ENCODE measurements at places on chromosomes 11 and 22.
A peak's percentile ranks its signal among the peaks of the same experiment; 100 is the strongest.

- no peak for DNase-seq
Observed at GRCh38 chr11:6283453-6284023, 23.9 kb downstream of the CCKBR start.

DNA sequence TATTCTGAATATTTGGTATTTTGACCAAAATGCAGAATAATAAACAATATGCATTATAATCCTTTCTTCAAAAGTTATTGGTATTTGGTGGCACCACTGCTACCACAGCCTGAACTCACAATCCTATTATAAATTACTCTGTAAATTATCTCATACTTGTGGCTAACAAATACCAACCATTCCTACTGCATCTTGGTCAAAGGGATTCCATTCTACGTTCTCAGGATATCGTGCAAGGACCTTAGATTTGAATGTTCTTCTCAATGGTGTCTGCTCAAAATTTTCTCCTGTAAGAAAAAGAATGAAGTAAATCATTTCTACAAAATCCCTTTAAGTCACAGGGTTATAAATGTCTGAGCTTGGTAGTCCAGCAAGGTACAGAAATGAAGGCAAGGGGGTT lies 58.7 kb downstream of the DENND5A start:
- no peak for DNase-seq

- peak; percentile 67 for DNase-seq
Observed at GRCh38 chr11:125886997-125887372, 483 bp upstream of the HYLS1 start.

DNA sequence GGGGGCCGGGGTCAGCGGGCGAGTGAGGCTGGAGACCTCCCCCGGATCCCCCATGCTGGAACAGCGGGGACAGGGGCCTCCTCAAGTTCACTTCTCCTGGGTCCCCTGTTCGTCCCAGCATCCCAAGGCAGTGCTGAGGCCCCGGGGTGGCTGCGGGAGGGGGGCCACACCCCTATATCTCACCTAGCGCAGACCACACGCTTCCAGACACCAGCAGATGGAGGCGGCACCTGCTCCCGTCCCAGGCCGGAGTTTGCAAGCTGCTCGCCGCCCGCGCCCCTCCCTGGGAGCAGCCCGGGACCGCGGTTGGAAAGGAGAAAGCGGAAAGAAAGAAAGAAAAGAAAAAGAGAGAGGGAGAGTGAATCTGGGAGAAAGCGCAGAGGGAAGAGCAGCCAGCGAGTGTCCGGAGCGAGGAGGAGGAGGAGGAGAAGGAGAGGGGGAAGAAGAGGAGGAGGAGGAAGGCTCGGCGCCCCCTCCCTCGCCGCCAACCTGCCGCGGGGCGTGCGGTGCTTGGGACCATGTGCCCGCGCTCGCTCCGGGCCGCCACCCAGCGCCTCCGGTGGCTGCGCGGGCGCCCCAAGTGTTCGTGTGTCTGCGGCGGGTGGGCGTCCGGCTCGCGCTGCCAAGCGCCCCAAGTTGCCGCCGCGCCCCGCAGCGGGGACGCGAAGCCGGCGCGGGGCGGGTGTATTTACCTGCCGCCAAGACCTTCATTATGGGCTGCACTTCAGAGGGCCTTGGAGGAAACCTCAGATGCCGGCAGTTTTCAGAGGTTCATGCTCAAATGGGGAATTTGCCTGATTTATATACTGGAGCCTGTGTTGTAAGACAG lies at the start of gene LIF:
LIF (minus strand) TSS at position 775 of the 829 bp plus-strand sequence; CDS start at position 711, 64 bp downstream.
- no peak for DNase-seq

DNA sequence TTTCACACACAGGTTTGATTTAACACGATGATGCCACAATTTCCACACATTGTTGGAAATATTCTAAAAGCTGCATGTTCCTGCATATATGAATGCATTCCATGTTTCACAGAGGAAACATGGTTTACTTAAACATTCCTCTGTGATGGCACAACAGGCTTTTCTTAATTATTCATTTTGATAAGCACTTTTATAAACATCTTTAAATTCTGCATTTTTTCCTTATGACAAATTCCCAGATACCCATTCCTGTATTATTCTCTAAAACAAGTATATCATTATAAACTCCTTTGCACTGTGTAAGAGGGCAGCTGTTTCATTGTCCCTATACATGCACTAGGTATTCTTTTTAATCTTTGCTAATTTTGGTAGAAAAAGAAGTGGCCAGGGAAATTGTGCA lies 532.3 kb downstream of the SOX6 start:
- DNase-seq: no peak

DNA sequence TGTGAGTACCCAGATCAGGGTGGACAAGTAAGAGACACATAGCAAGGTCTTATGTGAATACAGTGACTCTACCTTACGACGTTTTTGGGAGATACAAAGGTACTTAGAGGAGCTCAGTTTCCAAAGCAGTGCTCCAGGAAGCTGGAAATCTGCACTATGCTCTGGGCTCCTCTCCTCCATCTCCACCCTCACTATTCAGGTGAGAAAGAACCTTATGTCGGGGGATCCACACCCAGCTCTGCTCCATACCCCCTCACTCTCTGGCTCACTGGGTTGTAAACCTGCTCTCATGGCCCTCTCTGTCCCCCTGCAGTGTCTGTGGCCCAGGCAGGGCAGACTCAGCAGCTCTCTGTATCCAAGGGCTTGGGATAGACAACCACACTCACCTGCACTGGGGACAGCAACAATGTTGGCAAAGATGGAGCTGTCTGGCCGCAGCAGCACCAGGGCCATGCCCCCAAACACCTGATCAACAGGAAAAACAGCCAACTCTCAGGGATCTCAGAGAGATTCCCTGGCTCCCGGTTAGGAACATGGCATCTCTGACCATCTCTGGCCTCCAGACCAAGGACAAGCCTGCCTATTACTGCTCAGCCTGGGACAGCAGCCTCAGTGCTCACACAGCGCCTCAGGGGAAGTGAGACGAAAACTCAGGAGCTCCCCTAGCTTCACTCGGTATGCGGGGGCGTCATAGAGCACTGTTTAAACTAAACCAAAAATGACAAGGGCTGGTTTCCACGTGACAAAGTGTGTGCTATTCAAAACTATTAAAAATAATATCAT lies 60.9 kb upstream of the TOP3B start:
- DNase-seq: no peak

DNA sequence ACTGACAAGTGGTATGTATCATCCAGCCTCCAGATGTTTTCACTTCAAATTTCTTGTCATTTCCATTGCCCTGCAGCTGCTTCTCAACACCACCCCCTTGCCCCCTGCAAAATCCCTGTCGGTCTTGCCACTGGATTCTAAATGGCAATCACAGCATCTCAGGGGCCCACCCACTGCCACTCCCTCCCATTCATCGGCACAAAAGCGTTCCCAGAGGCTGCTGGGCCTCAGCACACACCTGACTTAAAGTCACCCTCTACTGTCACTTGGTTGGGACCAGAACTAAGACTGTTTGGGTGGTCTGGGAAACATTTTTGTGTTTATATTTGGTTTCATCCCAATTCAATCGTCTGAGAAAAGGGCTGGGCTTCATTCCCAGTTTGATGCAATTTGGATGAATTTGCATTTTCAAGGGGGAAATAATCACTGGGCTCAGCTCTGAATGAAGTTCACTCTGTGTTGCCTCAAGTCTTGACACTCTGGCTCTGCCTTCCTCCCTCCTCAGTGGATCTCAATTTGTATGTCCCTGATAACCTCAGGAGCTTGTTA lies 27.1 kb downstream of the SYT13 start:
- DNase-seq: no peak

GRCh38 chr11:9037046-9037780 lies 33.4 kb upstream of the NRIP3 start:
- DNase-seq: no peak

DNA sequence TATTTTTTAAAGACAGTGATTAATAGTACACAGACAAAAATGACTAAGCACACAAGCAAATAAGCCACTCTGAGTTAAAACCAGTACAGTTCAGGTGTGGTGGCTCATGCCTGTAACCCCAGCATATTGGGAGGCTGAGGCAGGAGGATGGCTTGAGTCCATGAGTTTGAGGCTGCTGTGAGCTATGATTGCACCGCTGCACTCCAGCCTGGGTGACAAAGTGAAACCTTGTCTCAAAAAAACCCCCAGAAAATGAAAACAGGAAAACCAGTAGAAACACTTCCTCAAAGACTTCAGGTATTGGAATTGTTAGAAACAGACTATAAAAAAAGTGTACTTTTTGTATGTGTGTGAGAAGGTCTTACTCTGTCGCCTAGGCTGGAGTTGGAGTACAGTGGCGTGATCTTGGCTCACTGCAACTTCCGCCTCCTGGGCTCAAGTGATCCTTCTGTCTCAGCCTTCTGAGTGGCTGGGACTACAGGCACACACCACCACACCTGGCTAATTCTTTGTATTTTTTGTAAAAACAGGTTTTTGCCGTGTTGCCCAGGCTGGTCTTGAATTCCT lies 33.0 kb downstream of the PPP6R2 start:
- no peak for DNase-seq

DNA sequence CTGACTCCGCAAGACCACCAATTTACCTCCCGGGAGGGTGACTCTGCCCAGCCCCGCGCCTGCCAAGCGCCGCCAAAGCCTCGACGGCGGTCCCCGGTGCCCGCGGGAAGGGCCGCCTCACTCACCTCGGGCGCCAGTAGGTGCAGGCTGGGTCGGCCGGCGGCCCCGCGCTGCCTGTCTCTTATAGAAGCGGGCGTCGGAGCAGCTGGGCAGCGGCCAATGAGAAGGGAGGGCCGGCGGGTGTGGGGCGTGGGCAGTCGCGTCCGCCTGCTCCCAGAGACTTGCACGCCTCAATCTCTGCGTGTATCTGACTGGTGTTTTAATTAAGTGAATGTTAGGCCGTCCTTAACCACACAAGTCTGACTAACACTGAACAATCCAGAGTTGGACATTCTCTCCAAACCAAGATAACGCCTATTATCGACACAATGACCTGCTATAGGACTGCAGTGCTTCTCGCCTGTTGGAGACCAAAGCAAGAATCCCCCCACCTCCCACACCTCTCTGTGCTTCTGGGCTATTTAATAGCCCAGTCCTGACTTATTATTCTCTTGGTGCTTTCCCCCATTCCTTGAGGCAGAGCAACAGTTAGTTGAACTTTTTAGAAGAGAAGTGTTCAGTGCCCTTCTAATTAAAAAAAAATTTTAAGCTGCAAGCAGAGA lies at the start of gene TPH1:
TPH1 (minus strand) TSS at position 154 of the 662 bp plus-strand sequence. CDS start 5,507 bp downstream, outside the sequence.
- DNase-seq: no peak

GRCh38 chr11:121630041-121630440 lies 177.3 kb upstream of the SORL1-AS1 start:
- DNase-seq: no peak

- no peak for DNase-seq
Observed at GRCh38 chr22:17237038-17237668, 17.9 kb upstream of the ADA2 start.

- no peak for DNase-seq
Observed at GRCh38 chr11:112024178-112024772, 933 bp upstream of the DLAT start.

- no peak for DNase-seq
Observed at GRCh38 chr11:129946256-129946655, 50.9 kb upstream of the NFRKB start.

GRCh38 chr11:69359735-69360480 lies 66.0 kb downstream of the MYEOV start:
- no peak for DNase-seq

- no peak for DNase-seq
Observed at GRCh38 chr11:61111786-61112517, 9.7 kb downstream of the CD5 start.

- DNase-seq: no peak
Observed at GRCh38 chr11:61195719-61196118, 7.6 kb upstream of the PGA3 start.

DNA sequence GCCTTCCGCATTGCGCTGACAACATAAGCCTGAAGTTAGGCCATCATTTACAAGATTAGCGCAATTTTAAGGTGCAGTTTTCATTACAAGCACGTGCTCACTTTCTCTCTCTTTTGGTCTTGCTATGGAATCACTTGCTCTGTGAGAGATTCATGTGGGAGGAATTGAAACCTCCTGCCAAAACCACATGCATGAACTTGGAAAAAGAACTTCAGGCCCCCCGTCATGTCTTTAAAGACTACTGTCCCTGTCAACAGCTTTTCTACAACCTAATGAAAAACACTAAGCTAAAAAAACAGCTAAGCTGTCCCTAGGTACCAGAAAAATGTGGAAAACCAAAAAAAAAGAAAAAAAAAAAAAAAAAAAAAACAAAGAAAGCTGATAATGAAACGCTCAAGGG lies 1707.6 kb upstream of the RAG2 start:
- DNase-seq: no peak

GRCh38 chr11:110711776-110712658 lies at the start of gene ARHGAP20:
Gene ARHGAP20 (minus strand): TSS chr11:110712437. CDS start chr11:110712231, 206 bp downstream.
- DNase-seq: peak; percentile 15

- no peak for DNase-seq
Observed at GRCh38 chr11:7666292-7666866, 6.9 kb downstream of the CYB5R2 start.

DNA sequence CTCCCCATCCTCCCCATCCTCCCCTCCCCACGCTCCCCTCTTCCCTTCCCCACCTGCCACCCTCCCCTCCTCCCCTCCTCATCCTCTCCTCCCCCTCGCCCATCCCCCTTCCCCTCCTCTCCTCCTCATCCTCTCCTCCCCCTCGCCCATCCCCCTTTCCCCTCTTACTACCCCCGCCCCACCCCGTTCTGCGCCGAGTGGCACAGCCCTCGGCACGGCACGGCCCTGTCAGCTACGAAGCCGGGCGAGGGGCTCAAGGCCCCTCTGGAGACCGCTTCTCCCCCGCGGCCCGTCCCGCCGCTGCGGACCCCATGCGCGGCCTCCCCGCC lies 449.9 kb downstream of the OPCML start:
- no peak for DNase-seq

GRCh38 chr11:95688501-95689222 lies 100.9 kb downstream of the FAM76B start:
- DNase-seq: no peak

GRCh38 chr11:105553025-105553424 lies 56.8 kb upstream of the GRIA4 start:
- no peak for DNase-seq

- DNase-seq: no peak
Observed at GRCh38 chr11:8640267-8640906, 42.1 kb downstream of the TRIM66 start.

DNA sequence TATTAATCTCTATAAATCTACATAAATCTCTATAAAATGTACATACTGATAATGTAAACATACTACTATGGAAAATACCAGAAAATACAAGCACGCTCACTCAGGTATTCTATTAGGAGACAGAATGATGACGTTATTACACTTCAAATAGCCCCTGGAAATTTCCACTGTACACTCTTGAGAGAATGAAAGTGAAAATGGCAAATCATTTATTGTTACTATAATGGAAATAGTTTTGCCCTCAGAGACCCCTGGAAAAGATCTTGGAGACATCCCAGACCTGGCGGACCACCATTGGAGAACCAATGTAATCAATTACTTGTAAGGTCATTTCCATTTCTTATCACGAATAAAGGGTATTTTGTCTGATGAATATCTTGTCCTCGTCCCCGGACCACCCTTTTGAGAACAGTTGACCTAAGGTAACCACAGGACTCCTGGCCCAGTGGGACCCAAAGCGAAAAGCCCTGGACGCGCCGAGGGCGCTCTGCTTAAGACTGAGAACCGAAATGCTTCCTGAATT lies 509 bp upstream of the PRRG4 start:
- no peak for DNase-seq

GRCh38 chr11:13065200-13065787 lies 56.2 kb downstream of the RASSF10 start:
- no peak for DNase-seq

GRCh38 chr11:118212781-118213191 lies 12.0 kb downstream of the JAML start:
- no peak for DNase-seq

GRCh38 chr22:47152938-47153337 lies 390.5 kb downstream of the TBC1D22A start:
- DNase-seq: no peak

All from A549 (cell line).